ENCODE measurements at places on chromosomes 7 and 10. TPM values are rescaled to one million over a fixed set of nuclear protein-coding genes. Genes with fewer than 3 reads are reported as not detected.

The ATXN7L1 gene
- 5.3 TPM for total RNA-seq

DNA sequence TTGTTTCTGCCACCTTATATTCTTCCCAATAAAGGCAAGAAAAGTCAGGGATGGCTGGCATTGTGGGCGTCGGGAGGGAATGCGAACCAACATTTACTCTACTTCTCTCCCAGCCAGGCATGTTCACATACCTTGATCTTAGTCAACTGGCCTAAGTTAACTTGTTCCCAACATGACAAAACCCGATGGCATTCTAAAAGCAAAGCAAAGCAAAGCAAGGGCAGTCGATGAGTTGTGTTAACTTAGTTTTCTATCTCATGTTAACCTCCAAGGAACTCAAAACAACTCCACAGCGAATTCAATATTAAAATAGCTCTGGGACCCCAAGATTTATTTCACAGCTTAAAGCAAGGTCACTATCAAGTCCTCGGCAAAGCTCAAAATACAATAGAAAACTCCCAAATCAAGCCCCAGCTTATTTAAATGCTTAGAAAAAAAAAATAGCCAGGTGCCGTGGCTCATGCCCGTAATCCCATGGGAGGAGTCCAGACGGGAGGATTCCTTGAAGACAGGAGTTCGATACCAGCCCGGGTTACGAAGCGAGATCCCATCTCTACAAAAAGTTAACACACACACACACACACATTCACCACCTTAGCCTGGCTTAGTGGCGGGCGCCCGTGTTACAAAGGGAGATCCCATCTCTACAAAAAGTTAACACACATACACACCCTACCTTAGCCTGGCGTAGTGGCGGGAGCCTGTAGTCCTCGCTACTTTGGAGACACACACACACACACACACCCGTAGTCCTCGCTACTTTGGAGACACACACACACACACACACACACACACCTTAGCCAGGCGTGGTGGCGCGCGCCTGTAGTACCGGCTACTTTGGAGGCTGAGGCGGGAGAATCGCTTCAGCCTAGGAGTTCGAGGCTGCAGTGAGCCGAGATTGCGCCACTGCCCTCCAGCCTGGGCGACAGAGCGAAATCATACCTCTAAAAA lies 901 bp upstream of the CCNY start:
- DNase-seq, result peak; percentile 49

- no peak for DNase-seq
These were observed 13.5 kb upstream of the EGR2 start for GRCh38 chr10:62829622-62830021.

- DNase-seq, result no peak
These were observed 21.1 kb downstream of the C7orf33 start for GRCh38 chr7:148611692-148612091.

The BAG3 gene
- total RNA-seq, result 14.3 TPM
